HCT116 (cell line): ENCODE measurements at places on chromosomes 1 and 21. TPM values are rescaled to one million over a fixed set of nuclear protein-coding genes. Genes with fewer than 3 reads are reported as not detected.

DNA sequence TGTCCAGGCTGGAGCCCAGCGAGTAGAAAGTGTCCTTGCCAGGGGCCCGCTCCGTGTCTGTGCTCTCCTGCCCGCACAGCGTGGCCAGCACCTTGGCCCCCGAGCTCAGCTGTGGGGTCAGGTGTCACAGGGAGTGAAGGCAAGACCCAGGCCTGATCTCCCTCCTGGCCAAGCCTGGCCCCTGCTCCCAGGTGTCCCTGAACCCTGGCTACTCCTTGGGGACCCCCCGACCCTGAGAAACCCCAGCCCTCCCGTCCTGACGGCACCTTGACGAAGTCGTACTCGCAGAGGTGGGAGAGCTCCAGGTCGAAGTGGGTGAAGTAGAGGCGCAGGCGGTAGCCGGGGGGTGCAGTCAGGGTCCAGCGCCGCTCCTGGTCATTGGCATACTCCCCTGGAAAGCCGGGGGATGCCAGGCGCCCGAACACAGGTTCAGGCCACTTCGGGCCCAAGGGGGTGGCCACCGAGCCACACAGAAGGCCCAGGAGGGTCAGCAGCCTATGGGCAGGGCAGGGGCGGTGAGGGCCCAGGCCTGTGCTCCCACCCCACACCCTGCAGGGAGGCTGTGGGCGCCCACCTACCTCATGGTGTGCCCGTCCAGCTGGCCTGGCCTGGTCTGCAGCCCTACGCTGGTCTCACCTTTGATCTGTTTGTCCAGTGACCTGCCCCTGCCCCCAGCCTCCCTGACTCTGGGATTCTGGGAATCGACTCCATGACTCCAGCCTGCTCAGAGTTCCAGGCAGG lies at the start of gene MASP2:
Gene MASP2, minus strand, starts transcription at position 615 of the 741 bp plus-strand sequence. Its CDS starts 32 bp downstream, at position 583.
- DNase-seq: no peak
- H3K4me1 ChIP-seq: no peaks in the 10 kb centered on the region
- H3K27ac ChIP-seq: no peak within 1 kb of the TSS
- no peaks in the 10 kb centered on the region for H3K36me3 ChIP-seq
- no peak within 1 kb of the TSS for H3K4me3 ChIP-seq
- no peaks in the 10 kb centered on the region for H3K27me3 ChIP-seq

CYP2J2 gene
- 1.1 TPM for total RNA-seq

DNA sequence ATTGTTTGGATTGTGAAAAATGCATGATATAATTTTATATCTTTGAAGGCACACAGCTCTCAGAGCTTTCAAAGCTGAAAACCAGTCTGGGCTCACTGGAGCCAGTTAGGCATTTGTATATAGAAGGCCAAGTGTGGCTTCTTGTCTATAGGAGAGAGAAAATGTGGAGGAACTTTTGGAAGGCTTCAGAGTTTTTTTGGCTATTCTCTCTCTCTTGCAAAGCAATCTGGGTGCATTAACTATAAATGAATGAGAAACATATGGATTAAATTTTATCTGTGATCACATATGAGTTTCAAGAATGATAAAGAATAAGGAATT lies 216.7 kb upstream of the HOOK1 start:
- no peak for DNase-seq
- H3K27ac ChIP-seq: no peak overlapping the region

DNA sequence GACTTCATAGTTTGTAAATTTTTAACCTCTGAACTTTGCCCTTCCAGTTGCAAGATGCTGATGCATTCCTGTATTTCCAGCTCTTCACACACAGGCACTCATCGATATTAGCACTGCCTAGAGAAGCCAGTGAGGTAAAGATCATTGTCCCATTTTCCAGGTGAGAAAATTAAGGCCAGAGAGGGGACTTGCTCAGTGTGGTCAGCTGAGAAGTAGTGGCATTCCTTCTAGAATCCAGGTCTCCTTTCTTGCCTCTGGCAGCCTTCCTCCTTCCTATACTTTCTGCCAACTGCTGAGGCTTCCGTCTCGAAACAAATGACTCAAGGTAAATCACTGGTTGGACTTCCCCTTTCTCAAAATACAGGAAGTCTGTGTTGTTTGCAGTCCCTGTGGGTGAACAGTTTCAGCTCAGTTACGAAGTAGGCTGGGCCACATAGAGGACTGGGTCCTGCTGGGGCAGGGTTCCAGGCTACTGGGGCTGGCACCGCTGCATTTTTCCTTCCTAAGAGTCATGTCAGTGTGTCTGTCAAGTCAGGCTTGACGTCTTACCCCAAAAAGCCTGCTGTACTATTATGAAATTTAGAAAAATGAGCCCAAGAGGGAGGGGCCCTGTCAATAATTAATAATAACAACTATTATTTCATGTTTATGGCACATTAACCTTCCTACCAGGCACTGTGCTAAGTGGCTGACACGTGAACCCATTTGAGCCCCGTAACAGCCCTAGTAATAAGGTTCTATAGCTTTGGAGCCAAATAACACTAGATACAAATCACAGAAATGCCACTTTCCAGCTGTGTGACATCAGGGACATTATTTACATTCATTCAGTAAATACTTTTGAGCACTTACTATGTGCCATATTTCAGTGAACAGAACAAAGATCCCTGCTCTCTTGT lies 16.6 kb upstream of the RNF19B start:
- DNase-seq: no peak
- H3K36me3 ChIP-seq: no peaks in the 10 kb centered on the region

DNA sequence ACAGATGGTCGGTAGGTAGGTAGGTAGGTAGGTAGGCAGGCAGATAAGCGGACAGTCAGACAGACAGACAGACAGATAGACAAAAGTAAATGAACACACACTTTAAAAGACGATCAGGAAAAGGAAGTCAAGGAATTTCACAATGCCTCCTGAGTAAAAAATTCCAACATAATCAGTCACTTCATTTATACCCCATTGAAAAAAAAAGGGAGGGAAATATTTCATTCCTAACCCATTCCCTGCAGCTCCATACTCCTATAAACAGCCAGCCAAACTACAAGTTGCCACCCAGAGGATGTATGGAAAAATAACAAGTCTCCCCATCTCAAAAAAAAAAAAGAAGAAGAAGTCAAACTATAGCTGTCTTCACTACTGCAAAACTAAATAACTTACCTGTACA lies 43.4 kb downstream of the ZZZ3 start:
- H3K27me3 ChIP-seq: no peaks in the 10 kb centered on the region
- no peaks in the 10 kb centered on the region for H3K4me1 ChIP-seq
- H3K4me3 ChIP-seq: no peak overlapping the region
- peaks cover 6% of the 10 kb centered on the region; the same call in 1 of the 2 replicates for H3K36me3 ChIP-seq

- H3K27me3 ChIP-seq: no peaks in the 10 kb centered on the region
- no peak overlapping the region for H3K27ac ChIP-seq
- no peak overlapping the region for H3K4me3 ChIP-seq
- no peaks in the 10 kb centered on the region for H3K36me3 ChIP-seq
- DNase-seq: no peak
- H3K4me1 ChIP-seq: peaks cover 12% of the 10 kb centered on the region
Measured at GRCh38 chr1:31753707-31754349, 10.3 kb downstream of the ADGRB2 start.

CDCA8 gene
- total RNA-seq: 51.7 TPM

DNA sequence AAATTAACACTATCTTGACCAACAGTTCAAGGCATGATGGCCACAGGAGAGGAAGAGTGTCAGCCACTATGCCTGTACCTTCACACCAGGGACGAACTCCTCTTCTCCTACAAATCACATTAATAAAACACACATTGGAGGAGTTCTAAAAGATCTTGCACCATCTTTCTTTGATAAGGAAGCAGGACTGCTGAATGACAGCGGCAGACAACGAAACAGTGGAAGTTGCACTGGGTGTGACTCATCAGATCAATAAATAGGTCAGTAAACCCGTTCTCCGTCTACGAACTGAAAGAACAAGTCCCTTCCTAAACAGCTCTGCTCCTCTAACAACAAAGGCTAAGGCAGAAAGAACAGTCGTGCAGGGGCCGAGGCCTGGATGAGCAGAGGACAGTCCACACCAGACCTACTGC lies 23.1 kb downstream of the UBE2G2 start:
- H3K4me1 ChIP-seq: peaks cover 23% of the 10 kb centered on the region
- H3K36me3 ChIP-seq: peaks cover 28% of the 10 kb centered on the region
- H3K27ac ChIP-seq: peak overlapping the region; percentile 28; the same call in 1 of the 2 replicates
- DNase-seq: peak; percentile 64
- no peak overlapping the region for H3K4me3 ChIP-seq

DNA sequence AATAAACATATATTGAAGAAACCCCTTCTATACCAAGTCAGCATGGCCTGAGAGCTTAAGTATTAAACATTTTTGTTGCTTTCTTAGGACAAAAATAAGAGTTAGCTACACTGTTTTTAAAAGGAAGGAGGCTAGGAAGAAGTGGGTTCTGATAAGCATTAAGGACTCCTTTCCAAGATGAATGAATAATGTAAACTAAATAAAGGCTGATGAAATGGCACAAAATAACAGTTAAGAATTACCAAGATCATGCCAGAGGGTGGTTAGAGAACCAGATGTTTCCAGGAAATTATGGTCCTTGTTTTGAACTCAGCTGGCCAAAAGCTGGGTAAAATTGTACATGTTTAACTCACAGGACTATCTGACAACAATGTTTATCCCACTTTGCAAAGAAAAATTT lies 114.1 kb upstream of the ETS2 start:
- no peak overlapping the region for H3K4me3 ChIP-seq
- H3K27ac ChIP-seq: no peak overlapping the region
- H3K36me3 ChIP-seq: no peaks in the 10 kb centered on the region
- no peak for DNase-seq
- no peaks in the 10 kb centered on the region for H3K4me1 ChIP-seq
- H3K27me3 ChIP-seq: no peaks in the 10 kb centered on the region

CYP4Z1 gene
- not detected for total RNA-seq

GRCh38 chr21:28550057-28550825 lies 442.4 kb downstream of the LTN1 start:
- no peak for DNase-seq
- no peak overlapping the region for H3K4me3 ChIP-seq
- H3K27me3 ChIP-seq: no peaks in the 10 kb centered on the region
- H3K4me1 ChIP-seq: no peaks in the 10 kb centered on the region
- no peaks in the 10 kb centered on the region for H3K36me3 ChIP-seq

GRCh38 chr1:31791131-31791858 lies 24.5 kb downstream of the SPOCD1 start:
- H3K4me1 ChIP-seq: peaks cover 3% of the 10 kb centered on the region; the same call in 1 of the 2 replicates
- no peak for DNase-seq
- H3K27me3 ChIP-seq: no peaks in the 10 kb centered on the region
- H3K27ac ChIP-seq: no peak overlapping the region
- H3K4me3 ChIP-seq: no peak overlapping the region
- H3K36me3 ChIP-seq: no peaks in the 10 kb centered on the region

NCAM2 gene
- not detected for total RNA-seq

ZNF683 gene
- total RNA-seq: not detected
